ENCODE measurements at places on chromosomes 3 and 15.

DNA sequence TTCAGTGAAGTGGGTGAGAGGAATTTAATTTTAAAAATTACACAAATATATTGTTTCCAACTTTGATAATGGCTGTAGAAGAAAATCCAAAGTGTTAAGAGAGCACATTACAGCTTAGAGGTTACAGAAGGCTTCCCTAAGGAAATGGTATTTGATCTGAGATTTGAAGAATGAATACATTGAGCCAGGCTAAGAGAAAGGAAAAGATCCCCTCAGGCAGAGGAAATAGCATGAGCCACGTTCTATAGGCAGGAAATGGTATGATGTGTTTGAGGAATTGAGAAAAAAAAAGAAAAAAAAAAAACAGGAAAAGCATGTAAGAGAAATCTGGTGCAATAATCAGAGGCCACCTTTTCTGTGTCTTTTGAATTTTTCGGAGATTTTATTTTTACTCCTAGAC is 48.6 kb downstream of the UNC13C start:
- no peak for DNase-seq

DNA sequence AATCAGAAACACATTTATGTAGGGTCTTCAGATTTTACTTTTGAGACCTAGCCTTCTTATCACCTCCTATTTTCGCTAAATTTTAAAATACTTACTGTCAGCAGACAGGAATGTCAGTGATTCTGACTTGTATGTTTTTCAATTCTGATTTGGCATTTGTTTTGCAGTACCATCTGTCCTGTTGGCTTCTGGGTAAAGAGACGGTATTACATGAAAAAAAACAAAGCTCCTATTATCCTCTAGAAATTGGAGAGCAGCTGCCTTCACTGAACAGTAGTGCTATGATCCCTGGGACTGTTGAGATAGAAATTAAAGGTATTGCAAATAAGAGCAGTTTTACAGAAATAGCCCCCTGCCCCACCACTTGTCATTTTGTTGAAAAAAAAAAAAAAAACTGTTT is 8.4 kb downstream of the ARMC8 start:
- DNase-seq, result no peak

DNA sequence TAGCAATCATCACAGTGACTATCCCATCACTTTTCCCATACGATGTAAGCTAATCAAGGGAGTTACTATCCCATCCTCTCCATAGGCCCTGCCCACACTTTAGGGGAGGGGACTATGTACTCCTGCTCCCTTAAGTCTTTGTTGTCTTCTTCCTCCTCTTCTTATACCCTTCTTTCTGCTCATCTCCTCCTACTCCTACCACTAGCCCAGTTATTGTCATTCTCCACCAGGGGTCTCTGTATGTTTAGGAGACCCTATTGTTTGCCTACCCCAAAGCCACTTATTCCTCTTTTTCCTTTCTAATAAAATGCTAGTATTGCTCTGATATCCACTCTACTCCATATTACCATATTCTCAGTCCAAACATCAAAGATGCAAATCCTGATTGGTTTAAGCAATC is 27.8 kb downstream of the STAC start:
- DNase-seq, result no peak

GRCh38 chr3:86654806-86655460 is 336.0 kb downstream of the VGLL3 start:
- DNase-seq, result no peak

DNA sequence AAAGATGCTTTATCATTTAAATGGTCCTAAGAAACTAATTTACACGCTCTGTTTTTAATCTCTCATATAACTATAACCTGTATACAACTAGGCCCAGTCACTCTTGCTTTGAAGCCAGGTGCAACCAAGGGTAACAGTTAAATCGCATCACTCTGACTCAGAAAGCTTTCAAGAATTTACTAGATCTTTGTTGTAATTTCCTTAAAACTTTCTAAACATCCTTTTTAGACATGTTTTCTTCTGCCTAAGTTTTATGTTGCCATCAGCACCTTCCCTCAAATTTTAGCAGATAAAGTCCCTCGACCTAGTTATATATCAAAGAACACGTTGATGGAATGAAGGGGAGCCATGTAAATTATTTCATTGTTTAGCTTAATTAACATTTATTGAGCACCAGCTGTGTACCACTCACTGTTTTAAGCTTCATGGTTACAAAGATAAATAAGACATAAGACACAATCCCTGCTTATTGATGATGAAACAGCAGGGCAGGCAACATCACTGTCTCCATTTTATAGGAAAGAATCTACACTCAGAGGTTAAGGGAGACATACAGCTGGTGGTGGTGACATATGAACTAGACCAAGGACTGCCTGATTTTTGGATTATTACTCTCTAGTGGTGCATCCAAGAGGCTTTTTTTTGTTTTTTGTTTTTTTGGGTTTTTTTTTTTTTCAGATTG is 101.0 kb downstream of the CD200R1L start:
- no peak for DNase-seq

DNA sequence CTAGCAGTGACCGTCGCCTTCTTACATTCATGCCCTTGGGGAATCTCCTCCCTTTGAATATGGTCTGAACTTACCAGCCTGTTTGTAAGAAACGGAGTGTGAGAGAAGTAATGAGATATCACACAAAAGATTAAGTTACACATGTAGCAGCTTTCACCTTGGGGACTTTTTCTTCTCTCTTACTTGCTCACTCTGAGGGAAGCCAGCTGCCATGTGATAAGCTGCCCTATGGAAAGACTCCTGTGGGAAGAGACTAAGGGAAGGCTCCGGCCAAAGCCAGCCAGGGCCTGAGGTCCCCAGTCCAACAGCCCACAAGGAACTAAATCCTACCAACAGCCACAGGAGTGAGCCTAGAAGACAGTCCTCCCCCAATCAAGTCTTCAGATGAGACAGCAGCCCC is 190.4 kb upstream of the TSC22D2 start:
- no peak for DNase-seq

DNA sequence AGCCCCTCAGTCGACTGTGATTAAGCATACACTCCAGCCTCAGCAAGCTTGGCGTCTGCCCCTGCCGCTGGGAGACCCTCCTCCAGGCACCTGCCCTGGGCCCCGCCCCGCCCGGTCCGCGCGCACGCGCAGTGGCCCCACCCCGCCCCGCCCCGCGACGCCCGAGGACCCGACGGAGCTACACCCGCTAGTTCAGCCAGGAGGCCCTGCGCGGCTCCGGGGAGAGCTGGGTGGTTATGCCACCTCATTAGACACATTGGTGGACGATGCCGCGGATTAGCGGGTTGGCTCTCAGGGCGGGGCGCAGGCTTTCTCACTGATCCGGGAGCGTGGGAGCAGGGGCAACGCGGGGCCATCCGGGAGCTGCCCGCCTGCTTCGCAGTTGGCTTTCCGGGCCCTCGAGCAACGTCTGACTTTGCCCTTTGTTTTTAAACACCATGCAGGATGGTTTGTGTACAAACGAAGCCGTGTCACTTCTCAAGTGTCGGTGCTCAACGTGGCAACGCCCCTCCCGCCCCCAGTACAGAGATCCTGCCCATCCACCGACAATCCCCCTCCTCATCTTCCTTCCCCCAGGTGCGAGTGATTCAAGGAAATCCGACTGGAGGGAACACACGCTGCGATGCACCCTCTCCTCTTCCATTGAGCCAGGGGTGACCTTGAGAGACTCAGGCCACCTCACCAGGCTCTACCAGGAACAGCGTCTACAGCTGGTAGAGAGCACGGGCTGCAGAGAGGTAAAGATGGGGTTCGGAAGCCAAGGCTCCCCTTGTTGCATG is 109.3 kb downstream of the SHQ1 start:
- peak; percentile 75 for DNase-seq

DNA sequence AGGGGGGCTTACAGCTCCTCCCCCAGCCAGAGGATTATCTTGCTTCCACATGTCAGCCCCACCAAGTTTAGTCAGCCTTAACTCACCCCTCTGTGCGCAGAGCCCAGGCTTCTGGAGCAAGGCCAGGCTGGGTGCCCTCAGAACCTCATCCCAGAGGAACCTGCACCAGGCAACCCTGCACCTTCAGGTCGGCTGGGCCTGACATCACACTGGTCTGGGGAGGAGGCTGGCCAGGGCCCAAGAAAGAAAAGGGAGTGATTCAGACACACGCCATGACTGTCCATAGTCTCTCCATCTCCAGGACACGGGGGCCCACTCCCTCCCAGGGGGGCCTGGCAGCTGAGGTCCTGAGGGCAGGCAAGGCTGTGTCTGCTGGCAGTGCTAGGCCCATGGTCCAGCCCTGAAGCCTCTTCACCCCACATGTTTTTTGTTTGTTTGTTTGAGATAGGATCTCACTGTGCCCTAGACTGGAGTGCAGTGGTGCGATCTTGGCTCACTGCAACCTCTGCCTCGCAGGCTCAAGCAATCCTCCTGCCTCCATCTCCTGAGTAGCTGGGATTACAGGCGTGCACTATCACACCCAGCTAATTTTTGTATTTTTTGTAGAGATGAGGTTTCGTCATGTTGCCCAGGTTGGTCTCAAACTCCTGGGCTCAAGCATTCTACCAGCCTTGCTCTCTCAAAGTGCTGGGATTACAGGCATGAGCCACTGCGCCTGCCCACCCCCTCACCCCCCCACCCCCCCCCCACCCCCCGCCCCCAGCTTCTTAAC is 11.1 kb downstream of the TNK2 start:
- no peak for DNase-seq

GRCh38 chr3:39101022-39101689 is 6.3 kb downstream of the GORASP1 start:
- DNase-seq, result peak; percentile 40

GRCh38 chr15:48394970-48395369 is 63.7 kb downstream of the DUT start:
- DNase-seq, result no peak

- no peak for DNase-seq
Observed at GRCh38 chr3:132164469-132165092, 129.8 kb upstream of the CPNE4 start.

DNA sequence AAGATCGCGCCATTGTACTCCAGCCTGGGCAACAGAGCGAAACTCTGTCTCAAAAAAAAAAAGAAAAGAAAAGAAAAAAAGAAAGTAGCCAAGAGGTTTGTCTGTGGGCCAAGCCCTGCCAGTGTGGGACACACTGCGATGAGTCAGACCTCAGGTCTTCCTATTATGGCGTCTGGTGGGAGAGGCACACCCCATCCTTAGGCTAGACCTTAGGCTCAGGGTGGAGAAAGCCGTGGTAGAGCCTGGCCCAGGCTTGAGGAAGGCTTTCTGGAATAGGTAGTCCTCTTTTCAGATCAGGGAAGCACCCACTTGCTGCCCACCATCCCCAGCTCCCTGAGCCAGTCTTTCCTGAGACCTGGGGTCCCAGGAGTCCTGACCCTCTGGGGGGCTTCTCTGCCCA is 6.0 kb downstream of the HEMK1 start:
- DNase-seq, result no peak

GRCh38 chr3:184234224-184234623 is 4.8 kb downstream of the VWA5B2 start:
- DNase-seq, result no peak

- DNase-seq, result no peak
Observed at GRCh38 chr3:124034844-124035152, 42.9 kb upstream of the ROPN1 start.

- no peak for DNase-seq
Observed at GRCh38 chr3:8488877-8489276, 12.7 kb upstream of the LMCD1 start.

DNA sequence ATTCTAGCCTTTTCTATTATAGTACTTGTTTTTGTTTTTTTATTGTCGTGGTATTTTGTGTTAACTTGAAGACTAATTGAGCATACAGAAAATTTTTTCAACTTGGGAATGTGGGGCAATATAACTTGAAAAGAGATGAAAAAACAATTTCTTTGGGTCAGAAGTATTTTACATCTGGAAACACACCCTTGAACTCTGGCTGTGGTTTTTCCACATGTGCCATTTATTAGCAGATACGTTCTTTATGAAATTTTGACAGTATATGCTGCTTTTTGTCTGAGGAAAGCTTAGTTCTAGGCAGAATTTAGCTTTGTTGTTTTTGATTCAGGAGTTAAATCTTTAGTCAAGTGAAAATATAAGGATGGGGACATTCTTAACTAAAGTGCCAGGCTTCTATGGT is 44.7 kb downstream of the TCF12 start:
- DNase-seq, result no peak

DNA sequence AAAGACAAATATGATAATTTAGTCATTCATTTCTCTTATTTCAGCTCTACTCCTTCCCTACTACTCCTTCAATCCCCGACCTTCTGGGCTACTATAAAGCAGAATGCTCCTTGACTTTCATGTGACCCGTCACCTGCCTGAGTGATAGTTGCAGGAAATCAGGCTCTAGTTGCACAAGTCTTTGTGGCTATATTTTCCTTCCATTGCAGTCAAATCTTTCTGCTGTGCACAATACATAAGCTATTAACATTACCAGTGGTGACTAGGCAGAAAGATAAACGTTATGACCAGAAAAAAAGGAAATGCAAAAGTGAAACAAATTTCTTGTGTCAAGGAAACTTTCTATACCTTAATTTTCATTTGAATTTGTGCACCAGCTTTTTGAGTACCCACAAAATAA is 2.3 kb downstream of the SUCNR1 start:
- no peak for DNase-seq

DNA sequence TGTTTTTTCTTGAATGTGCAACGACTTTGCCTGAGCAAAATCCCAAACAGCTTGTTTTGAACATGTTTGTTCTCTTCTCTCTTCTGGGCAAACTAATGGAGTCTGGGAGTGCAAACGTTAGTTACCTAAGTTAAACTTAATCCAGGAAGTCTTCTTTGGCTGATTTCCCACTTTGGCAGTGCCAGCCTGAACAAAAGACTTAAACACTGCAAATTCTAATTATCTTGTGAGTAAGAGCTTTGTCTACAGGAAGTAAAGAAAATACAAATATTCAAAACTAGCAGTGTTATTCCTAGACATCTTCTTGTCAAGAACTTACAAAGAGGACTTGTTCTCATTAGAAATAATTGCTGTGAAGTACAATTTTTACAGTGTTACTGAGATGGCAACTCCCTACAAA is 16.7 kb upstream of the DENND6A start:
- DNase-seq, result no peak

- DNase-seq, result no peak
Observed at GRCh38 chr15:85118581-85118980, 136.9 kb downstream of the PDE8A start.

DNA sequence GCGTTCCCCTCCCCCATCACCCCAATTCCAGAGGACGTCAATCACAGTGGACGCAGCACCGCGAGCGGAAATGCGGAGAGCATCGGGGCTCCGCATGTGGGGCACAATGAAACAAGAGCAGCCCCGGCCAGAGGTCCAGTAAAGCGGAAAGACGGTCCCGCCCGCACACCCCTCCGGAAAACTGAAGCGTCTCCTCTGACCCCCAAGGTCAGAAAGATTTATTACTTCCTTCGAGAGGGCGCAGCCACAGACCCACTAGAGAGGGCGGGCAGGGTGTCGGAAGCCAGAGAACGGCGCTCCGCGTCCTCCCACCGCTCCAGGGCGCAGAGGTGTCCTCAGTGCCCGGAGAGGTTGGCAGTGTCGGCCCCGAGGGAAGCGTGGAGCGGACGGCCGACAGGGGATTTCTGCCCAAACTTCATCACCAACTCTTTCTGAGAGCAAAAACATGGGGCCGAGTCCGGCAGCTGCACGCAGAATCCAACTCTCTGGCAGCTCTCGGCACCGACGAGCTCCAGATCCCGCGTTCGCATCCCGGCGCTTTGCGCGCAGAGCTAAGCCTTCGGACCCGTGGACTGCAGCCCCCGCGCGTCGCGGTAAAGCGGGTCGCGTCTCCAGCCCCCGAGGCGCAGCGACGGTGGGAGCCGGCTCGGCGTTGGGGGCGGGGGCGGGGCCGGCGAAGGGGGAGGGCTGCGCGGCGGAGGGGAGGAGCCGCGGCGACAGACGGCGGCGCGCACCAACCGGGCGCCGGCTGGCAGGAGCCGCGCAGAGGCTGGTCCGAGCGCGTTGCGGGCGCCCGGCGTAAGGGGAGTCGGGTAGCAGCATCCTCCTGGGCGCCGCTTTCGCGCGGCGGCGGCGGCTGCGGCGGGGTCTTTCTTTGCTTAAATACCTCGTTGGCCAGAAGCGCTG is at the start of gene CHST2:
Gene CHST2, plus strand, starts transcription at position 763 of the 906 bp plus-strand sequence. CDS start 1,046 bp downstream, outside the sequence.
- peak; percentile 65 for DNase-seq
